Cardiac muscle cell (in vitro differentiated cells and primary cell): ENCODE measurements at places on chromosomes 1 and 21. TPM values are rescaled to one million over a fixed set of nuclear protein-coding genes. Genes with fewer than 3 reads are reported as not detected.

TFAP2E gene
- 0.50 TPM in 1 of 2 replicates, not detected in the other for polyA plus RNA-seq

ATAD3C gene
- 0.49 and 0.53 TPM in 2 replicates for polyA plus RNA-seq

PRDX1 gene
- 1,545 and 1,744 TPM in 2 replicates for polyA plus RNA-seq

OPTC gene
- not detected in 2 replicates for polyA plus RNA-seq

GJA9 gene
- polyA plus RNA-seq = not detected in 2 replicates

ASPM gene
- polyA plus RNA-seq = 3.4 and 21.1 TPM in 2 replicates

FCRL1 gene
- not detected in 2 replicates for polyA plus RNA-seq

LELP1 gene
- not detected in 2 replicates for polyA plus RNA-seq

ARHGAP30 gene
- polyA plus RNA-seq = 1.8 and 1.9 TPM in 2 replicates

SLC25A34 gene
- polyA plus RNA-seq = 1.8 and 2.0 TPM in 2 replicates

CASZ1 gene
- 53.5 and 68.2 TPM in 2 replicates for polyA plus RNA-seq

PTGFR gene
- not detected in 2 replicates for polyA plus RNA-seq

FNDC5 gene
- 18.0 and 37.4 TPM in 2 replicates for polyA plus RNA-seq

APCS gene
- polyA plus RNA-seq = not detected in 2 replicates

CD34 gene
- 0.29 and 0.94 TPM in 2 replicates for polyA plus RNA-seq

CYP2J2 gene
- polyA plus RNA-seq = 3.4 and 7.7 TPM in 2 replicates

RNU1-4 gene
- 3.8 TPM in 1 of 2 replicates, not detected in the other for polyA plus RNA-seq

SMIM1 gene
- 25.8 and 39.3 TPM in 2 replicates for polyA plus RNA-seq

NBPF6 gene
- not detected in 2 replicates for polyA plus RNA-seq

SAMSN1 gene
- 1.0 and 1.4 TPM in 2 replicates for polyA plus RNA-seq

ITLN2 gene
- not detected in 2 replicates for polyA plus RNA-seq

OR2T35 gene
- polyA plus RNA-seq = not detected in 2 replicates

HEATR1 gene
- 6.6 and 13.4 TPM in 2 replicates for polyA plus RNA-seq

CACHD1 gene
- polyA plus RNA-seq = 41.3 and 56.4 TPM in 2 replicates

AADACL3 gene
- polyA plus RNA-seq = not detected in 2 replicates

PDZK1 gene
- 0.50 and 0.77 TPM in 2 replicates for polyA plus RNA-seq

NPHP4 gene
- polyA plus RNA-seq = 6.4 and 7.3 TPM in 2 replicates

CELA2A gene
- polyA plus RNA-seq = 0.38 TPM in 1 of 2 replicates, not detected in the other

C8A gene
- polyA plus RNA-seq = not detected in 2 replicates

TDRD10 gene
- 0.54 and 1.0 TPM in 2 replicates for polyA plus RNA-seq

PLXNA2 gene
- 23.2 and 35.6 TPM in 2 replicates for polyA plus RNA-seq

S100A13 gene
- 192 and 250 TPM in 2 replicates for polyA plus RNA-seq

SUSD4 gene
- polyA plus RNA-seq = 31.4 and 31.6 TPM in 2 replicates

LORICRIN gene
- 0.19 TPM in 1 of 2 replicates, not detected in the other for polyA plus RNA-seq

SHISAL2A gene
- not detected in 2 replicates for polyA plus RNA-seq

SLC35F3 gene
- 2.0 and 2.6 TPM in 2 replicates for polyA plus RNA-seq
